ENCODE measurements at places on chromosomes 11 and 22.

DNA sequence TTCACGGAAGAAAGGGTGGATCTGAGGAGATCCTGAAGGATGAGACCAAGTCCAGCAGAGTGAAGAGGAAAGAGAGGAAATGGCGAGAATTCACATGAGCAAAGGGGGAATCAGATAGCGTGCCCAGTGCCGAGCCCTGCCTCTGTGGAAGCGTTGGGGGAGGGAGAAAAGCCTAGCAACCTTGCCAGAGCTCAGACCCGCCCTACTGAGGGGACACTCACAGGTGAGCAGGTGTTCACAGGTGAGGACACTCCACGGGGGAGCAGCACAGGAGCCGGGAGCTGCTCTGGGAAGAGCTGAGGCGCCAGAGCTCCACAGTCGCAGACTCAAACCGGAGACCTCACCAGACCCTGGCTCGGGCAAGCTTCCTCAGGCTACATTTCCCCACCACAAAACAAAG lies 56.2 kb downstream of the MICAL3 start:
- DNase-seq, result no peak

GRCh38 chr22:47565607-47566006 lies 803.2 kb downstream of the TBC1D22A start:
- DNase-seq, result no peak

GRCh38 chr11:45834298-45834756 lies 12.9 kb upstream of the CRY2 start:
- DNase-seq, result no peak

DNA sequence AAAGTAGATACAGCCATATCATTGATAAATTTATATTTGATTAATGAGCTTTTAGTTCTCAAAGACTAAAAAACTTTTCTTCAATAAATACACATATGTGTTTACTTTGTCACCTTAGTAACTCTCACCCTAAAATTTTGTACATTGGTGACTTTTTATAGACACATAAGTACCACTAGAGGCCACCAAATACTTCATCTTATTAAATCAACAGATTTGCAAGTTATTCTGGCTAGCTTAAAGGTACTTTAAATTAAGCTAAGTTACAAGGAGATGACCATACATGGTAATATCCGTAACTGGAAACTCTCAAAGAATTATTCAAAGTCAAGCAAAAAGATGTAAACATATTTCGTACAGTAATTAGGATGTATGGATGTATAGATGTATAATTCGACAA lies 112.2 kb downstream of the SBF2 start:
- peak; percentile 26 for DNase-seq

- DNase-seq, result peak; percentile 93
Measured at GRCh38 chr22:39003165-39003638, 10.9 kb upstream of the APOBEC3C start.

- peak; percentile 13 for DNase-seq
Measured at GRCh38 chr22:44210722-44211121, 30.0 kb downstream of the PARVG start.

DNA sequence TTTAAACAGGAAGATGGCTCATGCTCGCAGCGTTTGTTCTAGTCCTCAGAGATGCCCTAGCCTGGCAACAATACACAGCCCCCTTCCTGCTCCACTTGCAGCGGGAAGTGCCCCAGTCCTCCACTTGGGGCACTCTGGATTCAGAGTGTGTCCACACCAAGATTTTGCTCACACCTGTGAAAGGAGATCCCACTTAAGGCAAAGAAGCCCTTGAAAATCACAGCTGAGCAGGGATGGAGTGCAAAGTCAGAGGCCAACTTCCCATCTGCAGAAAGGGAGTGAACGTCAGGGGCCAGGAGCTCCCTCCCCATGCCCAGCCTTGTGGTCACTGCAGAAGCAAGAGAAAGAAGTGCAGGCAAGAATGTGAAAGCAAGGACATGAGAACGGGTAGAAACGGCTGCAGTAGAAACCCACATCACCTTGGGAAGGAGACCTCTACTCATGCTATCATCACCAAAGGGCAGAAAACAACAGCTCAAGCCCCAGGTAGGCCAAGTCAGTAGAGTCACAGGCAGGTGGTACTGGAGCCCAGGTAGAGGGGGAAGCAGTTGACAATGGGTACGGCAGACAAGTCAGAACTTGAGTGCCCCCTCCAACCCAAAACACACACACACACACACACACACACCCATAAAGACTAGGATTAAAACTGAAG lies 157.4 kb downstream of the BUD13 start:
- DNase-seq, result no peak

DNA sequence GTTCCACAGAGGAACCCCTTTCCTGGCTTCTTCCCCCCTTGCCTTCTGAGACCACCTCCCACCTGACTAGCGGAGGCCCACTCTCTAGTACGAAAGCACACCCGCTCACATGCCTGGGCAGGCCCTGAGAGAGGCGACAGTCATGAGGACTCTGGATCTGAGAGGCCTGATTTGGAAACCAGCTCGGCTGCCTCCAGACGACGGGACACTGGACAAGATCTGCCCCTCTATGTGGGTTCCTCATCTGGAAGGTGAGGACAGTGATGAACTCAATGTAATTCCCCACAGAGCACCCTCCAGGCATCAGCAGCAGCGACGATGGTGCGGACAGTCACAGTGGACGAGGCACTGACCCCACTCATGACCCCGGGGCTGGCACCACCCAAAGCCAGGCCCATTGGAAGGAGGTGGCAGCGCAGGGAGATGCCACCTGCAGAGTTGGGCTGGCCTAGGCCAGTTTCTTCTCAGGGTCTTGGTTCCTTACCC lies 7.5 kb downstream of the SULT4A1 start:
- DNase-seq, result no peak

DNA sequence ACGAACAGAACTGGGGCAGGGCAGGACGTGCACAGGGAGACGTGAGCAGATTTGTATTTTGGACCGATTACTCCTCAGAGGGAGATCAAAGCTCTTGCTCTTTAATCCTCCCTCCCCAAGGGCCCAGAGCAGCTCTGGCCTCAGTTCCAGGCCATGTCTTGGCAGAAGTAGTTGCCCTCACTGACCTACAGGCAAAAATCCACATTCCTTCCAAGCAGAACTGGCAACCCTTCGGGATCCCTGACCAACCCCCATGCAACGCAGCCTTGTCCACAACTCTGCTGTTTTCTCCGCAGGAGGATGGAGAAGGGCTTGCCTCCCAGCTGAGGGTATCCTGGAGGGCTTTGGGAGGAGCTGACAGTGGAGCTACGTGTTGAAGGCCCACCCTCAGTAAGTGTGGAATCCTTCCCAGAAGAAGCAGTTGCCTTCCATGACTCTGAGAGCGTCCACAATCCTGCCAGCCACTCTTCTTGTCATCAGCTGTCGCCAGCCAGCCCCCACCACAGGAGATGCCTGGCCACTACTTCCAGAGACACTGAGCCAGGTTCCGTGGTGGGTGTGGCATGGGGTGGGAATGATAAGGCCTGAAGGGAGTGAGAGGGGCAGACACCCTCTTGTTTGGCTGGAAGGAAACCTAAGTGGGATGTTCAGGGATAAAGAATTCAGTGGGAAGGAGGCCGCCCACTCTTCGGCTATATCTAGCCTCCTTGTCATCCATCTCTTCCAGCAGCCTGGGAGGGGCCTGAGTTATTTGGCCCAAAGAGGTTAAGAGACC lies 68.1 kb downstream of the PDE2A start:
- peak; percentile 64 for DNase-seq

DNA sequence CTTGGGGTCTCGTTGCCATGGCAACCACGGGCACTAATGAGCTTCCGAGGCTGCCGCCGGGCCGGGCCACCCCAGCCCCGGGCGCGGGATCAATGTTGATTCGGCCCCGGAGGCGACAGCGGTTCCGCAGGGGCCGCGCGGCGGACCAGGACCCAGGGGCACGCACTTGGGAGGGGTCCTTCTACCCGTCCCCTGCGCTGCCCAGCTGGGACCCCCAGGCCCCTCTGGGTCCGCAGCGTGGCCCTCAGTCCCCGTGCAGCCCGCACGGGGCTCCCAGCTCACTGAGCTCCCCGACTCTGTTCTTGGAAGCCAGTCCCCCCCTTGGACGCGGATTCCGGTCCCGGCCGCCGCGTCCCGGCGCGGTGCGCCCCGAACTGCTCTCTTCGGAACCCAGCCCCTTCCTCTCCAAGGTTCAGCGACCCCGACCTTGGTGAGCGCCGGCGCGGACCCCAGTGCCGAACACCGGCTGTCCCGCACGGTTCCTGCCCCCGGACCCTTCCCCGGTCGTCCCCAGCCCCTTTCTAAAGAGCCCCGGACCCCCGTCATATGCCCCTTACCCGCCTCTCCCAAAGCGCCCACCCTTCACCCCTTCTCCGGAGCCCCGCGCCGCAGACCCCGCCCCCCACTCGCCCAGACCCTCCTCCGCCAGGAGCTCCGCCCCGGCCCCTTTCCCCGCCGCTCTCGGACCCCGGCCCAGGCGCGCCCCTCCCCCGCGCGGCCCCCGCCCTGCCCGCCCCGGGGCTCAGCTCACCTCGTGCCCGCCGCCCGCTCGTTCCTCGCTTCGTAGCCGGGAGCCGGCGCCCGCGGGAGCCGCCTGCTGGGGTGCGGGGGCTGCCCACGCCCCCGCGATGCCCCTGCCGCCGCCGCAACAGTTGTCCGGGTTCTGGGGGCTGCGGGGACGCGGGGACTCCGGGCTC lies 18.3 kb upstream of the SHISAL1 start:
- peak; percentile 55 for DNase-seq

Measured in AG20443 (cell line).